Mucosa of descending colon (tissue), 3 donors: ENCODE measurements at places on chromosomes 1 and 21. TPM values are rescaled to one million over a fixed set of nuclear protein-coding genes. Genes with fewer than 3 reads are reported as not detected.

GRCh38 chr1:215083383-215083961 is 935 bp downstream of the KCNK2 start:
- DNase-seq: peak; percentile 25

GRCh38 chr21:41783476-41784180 is 16.8 kb upstream of the RIPK4 start:
- DNase-seq: peak; percentile 93

Gene C4BPA
- 5.9 TPM for total RNA-seq

- DNase-seq: no peak
Observed at GRCh38 chr1:64745986-64746940, 1.4 kb downstream of the RAVER2 start.

GRCh38 chr1:42322577-42322976 is 12.5 kb downstream of the FOXJ3 start:
- no peak for DNase-seq

DNA sequence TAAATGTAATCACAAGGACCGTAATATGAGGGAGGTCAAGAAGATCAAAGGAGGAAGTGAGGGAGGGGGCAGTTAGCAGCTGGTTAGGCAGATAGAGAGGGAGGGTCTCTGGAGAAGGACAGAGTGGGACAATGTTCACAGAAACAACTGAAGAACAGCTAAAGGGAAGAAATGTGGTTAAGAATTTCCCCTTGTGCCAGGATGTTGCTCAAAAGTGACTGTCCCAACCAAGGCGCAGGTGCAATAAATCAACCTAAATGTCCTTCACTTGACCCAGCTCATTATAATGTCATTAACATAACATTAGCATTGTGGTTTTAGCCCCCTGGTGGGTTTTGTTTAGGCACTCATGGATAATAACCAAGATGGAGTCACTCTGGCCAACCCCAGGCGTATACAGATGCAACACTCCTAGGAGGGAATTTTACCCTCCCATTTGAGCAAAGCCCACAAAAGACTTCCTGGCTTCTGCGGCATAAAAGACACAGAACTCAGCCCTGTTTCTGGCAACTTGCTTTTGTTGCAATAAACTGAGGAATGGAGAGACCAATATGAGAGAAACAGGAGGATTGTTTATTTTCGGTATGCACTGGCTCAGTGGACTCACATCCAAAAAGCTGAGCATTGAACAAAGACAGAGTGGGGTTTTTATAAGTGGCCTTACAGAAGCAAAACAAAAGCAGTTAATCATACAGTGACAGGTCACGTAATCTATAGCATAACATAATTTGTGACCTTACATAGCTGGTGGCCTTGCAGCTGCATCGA is 7.3 kb upstream of the CA6 start:
- DNase-seq: no peak

DNA sequence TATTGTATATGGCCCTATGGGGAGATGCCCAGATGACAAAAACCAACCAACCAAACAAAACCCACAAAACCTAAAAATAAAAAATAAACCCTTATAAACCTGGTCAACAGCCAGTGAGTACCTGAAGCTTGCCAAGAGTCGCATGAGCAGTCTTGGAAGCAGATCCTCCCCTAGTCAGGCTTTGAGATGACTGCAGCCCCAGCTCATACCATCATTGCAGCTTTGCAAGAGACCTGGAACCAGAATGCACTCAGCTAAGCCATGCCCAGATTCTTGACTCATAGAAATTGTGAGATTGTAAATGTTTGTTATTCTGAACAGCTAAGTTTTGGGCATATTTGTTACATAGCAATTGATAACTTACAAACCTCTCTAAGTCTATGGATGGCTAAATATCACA is 326.8 kb downstream of the HLX start:
- no peak for DNase-seq

Gene WLS
- 100 TPM for total RNA-seq

DNA sequence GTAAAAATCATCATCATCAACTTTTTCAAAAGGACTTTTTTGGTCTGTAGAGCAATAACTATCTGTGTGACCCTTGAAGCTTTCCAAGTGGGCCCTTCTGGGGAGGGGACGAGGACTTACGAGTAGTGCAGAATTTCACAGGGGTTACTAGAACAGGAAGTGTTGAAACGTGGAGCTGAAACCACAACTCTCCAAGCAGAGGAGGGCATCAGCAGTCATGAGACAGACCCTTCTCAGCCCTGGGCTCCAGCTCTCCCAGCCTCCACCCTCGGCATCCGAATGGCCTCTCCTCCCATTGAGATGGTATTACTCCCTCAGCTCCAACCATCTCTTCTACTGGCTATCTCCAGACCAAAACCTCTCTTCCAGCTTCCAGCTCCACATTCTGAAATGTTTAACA is 3.6 kb downstream of the FAM89A start:
- no peak for DNase-seq

DNA sequence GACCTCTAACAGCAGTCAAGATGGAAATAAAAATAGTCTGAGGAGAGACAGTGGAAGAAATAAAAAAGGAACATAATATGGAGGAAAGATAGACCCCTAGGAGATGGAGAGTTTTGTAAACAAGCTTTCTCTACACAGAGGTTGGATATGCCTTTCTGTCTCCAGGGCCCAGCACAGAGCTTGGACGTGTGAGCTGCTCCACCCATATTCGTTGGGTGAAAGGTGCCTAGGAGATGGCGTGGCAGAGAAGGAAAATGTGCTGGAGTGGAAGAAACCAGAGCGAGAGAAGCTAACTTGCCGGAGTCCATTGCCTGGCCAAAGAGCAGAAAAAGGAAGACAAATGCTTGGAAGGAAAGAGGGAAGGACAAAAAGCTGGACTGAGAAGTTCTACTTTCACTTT is 78.3 kb upstream of the LMO4 start:
- DNase-seq: no peak

DNA sequence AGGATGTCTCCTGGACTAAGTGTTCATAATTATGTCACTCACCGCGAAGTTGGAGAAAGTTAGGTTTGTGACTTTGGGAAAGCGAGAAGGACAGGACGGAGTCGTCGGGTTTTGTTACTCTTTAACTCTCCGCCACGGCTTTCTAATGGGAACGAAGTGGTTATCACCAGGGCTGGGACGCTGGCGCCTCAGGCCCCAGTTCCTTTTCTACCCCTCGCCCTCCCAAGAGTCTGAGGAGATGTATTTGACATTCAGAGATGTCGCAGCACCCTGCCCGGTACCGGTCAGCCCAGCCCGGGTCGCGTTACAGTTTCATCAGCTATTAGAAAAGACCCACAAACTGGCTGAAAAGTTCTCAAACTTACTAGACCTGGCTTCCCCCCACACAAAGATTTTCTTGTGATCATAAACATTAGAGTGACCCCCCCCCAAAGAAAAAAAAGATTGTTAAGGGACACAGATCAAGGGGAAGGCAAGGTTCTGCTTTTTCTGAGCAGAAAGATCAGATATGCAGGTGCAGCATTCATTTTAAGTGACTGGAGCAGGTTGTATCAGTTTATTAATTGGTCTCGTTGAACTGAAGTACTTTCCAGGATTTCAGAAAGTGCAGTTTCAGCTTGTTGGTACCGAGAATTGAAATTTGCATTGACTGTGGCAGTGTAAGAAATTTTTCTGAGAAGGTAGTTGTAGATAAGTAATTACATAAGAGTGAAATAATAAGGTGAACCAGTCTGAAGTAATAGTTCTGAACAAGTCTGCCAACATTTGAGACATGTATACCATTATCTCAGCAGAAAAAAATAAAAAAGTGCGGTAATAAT is 859 bp upstream of the ZBTB18 start:
- peak; percentile 40 for DNase-seq

Gene TFF3
- total RNA-seq: 2,641 TPM

DNA sequence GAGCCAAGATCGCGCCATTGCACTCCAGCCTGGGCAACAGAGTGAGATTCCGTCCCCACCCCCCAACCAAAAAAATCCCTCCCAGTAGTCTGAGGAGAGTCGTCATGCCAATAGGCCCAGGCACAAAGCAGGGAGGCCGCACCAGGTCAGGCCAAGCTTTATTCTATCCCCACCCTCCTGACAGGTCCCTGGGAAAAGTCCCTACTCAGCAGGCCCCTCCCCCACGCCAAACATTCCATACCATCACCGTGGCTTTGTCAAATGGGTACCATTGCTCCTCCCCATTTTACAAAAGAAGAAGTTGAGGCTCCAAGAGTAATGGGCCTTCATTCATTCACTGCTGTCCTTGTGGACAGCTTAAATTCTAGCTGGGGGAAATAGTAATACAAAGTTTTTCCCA is 5.3 kb downstream of the GPR3 start:
- no peak for DNase-seq
